ENCODE measurements at places on chromosomes 5 and 9.

DNA sequence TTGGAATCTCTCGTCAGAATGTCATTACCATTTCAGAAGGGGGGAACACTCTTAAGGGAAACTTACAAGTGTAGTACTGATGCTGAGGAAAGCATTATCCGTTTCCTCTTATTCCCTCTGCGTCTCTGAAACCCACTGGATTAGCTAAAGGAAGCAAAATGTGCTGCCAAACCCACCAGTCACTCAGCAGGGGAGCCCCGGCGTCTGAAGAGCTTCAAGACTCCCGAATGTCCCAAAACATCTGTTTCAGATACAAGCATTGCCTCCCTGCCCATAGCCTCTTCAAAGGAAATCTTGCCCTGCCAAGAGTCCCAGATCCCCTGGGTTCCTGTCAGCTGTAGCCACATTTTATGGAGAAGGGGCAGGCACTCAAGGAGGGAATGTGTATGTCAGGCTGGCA lies 1.0 kb upstream of the HCN1 start:
- DNase-seq, result no peak

DNA sequence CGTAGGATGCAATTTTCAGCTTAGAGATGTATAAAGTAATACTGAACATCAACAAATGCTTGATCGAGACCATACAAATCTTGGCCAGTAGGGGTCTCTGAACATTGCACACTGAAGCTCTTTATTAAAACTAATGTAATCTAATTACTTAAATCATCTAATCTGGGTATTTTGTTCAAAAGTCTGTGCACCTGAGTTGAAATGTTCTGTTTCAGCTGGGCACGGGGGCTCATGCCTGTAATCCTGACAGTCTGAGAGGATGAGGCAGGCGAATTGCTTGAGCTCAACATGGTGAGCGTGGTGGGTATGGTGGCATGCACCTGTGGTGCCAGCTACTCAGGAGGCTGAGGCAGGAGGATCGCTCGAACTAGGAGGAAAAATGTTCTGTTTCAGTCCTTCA lies 41.0 kb downstream of the ESM1 start:
- DNase-seq, result peak; percentile 36

DNA sequence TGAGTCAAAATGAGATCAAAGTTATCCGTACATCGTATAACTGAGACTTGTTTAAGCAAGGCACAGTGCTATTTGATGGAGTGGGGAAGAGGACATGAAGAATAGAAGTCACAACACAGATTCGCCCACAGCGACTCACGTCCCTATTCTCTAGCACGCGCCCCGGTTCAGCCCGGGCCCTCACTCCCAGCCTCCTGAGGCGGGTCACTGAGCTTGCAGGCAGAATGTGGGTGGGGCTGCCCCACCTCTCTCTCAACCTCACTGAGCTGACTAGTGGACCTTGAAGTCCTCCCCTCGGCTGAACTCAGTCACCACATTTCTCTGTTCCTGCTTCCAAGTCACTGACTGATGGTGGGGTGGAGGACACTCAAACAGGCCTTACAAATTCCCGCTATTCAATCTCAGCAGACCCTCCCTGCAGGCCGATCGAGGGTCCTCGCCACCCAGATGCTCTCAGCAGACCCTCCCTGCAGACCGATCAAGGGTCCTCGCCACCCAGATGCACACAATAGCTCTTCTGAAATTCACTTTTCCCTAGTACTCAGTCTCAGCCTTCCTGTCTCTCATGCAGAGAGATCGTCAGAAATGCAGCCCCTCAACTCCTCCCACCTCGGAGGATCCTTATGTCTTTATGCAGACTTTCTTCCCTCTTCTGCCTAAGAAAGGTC lies 12.9 kb downstream of the GLDC start:
- no peak for DNase-seq

- DNase-seq, result no peak
Measured at GRCh38 chr9:135218331-135219225, 131.1 kb downstream of the OLFM1 start.

DNA sequence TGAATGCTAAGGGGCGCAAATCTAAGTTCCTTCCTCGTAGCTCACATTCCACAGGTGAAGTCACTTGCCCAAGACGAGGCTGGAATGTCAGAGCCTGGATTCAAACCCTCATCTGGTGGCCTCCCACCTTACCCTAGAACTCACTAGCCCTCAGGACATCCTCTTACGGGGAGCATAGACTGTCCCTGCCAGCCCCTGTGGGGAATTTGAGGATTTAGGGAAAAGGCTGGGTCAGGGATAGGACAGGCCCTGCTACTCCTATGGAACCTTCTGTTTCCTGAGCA lies 45.0 kb downstream of the IRF1 start:
- no peak for DNase-seq

- peak; percentile 76 for DNase-seq
Measured at GRCh38 chr9:121278477-121279261, 10.7 kb downstream of the GSN start.

- DNase-seq, result peak; percentile 60
Measured at GRCh38 chr9:128420651-128421481, at the start of gene CERCAM. Gene CERCAM (plus strand): TSS chr9:128420857. CDS start chr9:128420878, 21 bp downstream.

DNA sequence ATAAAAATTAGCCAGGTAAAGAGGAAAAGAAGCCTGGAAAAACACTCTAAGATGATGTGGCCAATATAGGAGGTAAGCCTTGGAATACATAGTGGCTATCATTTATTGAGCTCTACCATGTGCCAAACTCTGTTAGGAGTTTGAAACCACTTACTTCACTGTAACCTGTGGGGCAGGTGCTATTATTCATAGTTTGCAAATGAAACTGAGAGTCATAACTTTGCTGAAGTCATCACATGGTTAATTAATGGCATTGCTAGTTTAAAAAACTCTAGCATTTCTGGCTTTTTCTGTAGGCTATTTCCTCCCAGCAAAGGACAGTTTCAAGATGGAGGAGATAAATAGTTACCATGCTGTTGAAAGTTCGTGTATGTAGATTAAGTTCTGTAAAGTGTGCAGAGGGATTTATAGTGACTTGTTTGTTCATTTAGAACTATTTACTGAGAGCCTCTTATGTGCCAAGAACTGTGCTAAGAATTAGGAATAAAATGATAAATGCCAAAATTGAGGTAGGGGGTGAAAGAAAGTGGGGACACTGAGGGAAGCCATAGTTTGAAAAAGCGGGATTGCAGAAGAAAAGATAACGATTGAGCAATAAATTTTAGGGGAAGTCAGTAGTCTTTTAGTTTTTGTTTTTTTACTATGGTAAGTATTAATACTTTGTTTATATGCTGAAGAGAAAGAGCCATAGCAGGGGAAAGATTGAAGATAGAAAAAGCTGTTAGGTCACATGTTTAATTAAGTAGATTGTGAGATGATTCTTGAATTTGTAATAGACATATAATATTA lies 57.2 kb downstream of the WDR70 start:
- no peak for DNase-seq

All from left kidney (tissue), 8 donors.